ENCODE measurements at places on chromosomes 2 and 18. TPM values are rescaled to one million over a fixed set of nuclear protein-coding genes. Genes with fewer than 3 reads are reported as not detected.

GRCh38 chr2:221521233-221521845 lies 50.8 kb downstream of the EPHA4 start:
- no peaks in the 10 kb centered on the region for H3K36me3 ChIP-seq
- H3K27me3 ChIP-seq: no peaks in the 10 kb centered on the region
- no peak for DNase-seq
- H3K4me3 ChIP-seq: no peak overlapping the region
- H3K27ac ChIP-seq: no peak overlapping the region

GRCh38 chr18:78769502-78770105 lies 210.0 kb upstream of the SALL3 start:
- H3K27me3 ChIP-seq: no peaks in the 10 kb centered on the region
- no peak overlapping the region for H3K27ac ChIP-seq
- H3K4me1 ChIP-seq: no peaks in the 10 kb centered on the region
- no peak overlapping the region for H3K4me3 ChIP-seq

GRCh38 chr2:201057715-201058248 lies 13.7 kb downstream of the HYCC2 start:
- peaks cover 2% of the 10 kb centered on the region for H3K36me3 ChIP-seq
- H3K27me3 ChIP-seq: no peaks in the 10 kb centered on the region
- DNase-seq: no peak
- no peaks in the 10 kb centered on the region for H3K4me1 ChIP-seq

- H3K27me3 ChIP-seq: no peaks in the 10 kb centered on the region
- no peaks in the 10 kb centered on the region for H3K36me3 ChIP-seq
- no peaks in the 10 kb centered on the region for H3K4me1 ChIP-seq
- no peak overlapping the region for H3K27ac ChIP-seq
Measured at GRCh38 chr2:118982039-118982438, 40.0 kb downstream of the MARCO start.

- no peak overlapping the region for H3K4me3 ChIP-seq
- no peak overlapping the region for H3K27ac ChIP-seq
- no peaks in the 10 kb centered on the region for H3K4me1 ChIP-seq
Measured at GRCh38 chr2:16461672-16462071, 204.0 kb downstream of the CYRIA start.

- H3K27ac ChIP-seq: no peak overlapping the region
- DNase-seq: peak; percentile 34
- H3K4me3 ChIP-seq: no peak overlapping the region
- H3K36me3 ChIP-seq: no peaks in the 10 kb centered on the region
- no peaks in the 10 kb centered on the region for H3K27me3 ChIP-seq
Measured at GRCh38 chr18:3998698-3999333, 456.3 kb downstream of the DLGAP1 start.

DNA sequence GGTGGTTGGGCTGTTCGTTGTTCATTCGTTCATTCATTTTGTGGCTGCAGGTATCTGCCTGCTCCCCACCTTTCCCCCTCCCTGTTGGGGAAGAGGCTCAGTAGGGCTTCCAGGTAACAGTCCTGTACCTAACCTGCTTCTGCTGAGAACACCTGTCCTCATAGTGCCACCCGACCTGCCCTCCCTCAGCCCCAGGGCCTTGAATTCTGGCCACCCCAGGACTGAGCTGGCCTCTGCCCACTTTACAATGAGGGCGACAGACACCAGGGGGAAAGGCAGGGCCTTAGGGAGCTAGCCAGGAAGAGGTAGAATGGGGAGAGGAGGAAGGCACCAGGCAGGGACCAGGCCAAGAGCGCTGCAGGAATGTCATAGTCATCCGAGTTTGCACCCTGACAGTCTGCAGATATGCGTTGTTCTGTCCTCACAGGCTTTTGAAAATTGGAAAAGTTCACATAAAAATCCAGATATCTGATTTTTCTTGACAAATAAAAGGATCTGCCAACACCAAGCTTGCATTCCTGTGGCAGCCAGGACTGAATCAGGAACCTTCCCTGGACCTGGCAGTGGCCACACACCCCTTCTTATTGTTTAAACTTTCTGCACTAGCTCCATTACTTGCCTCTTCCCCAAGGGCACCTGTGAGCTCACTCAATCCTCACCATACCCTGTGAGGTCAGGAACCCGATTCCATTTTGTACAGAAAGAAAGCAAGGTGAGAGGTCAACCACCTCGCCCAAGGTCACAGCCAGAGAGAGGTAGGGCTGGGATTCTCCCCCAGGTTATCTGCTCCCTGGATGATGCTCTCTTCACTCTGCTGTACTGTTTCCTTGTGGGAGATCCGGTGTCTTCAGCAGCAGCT lies 35.3 kb upstream of the MRPL33 start:
- no peak for DNase-seq
- H3K36me3 ChIP-seq: no peaks in the 10 kb centered on the region
- no peaks in the 10 kb centered on the region for H3K27me3 ChIP-seq
- H3K4me1 ChIP-seq: peaks cover 19% of the 10 kb centered on the region
- no peak overlapping the region for H3K27ac ChIP-seq

DNA sequence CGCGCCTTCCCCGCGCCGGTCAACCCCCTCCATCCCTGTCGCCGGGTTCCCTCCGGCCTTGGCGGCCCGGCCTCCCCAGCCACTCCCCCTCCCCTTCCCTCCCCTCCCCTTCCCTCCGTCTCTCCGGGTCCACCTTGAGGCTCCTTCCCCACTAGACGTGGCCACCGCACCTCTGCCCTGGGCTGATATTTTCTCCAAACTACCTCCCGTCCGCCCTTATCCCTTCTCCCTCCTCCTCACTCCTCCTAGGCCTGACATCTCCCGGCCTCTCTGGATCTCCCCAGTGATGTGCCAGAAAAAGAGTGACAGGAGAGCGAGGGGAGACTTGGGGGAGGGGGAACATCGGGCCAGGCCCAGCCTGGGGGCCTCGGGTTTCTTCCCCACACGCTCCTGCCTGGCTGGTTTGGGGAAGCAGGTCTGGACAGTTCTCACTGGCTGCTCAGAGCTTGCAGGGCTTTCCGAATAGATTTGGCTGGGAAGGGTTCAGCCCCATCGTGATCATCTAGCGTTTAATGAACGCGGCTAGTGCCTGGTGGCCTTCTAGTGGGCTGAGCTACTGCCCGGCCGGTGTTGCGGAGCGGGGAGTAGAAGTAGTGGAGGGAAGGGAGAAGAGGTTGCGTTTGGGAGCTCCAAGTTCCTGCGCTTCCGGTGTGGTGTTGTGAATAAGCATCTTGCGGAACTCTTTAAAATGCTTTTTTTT lies 641 bp downstream of the MAPRE3 start:
- no peaks in the 10 kb centered on the region for H3K36me3 ChIP-seq
- H3K27ac ChIP-seq: peak overlapping the region; percentile 44
- H3K4me1 ChIP-seq: peaks cover 24% of the 10 kb centered on the region
- peak; percentile 15 for DNase-seq
- peaks cover 9% of the 10 kb centered on the region for H3K27me3 ChIP-seq

GRCh38 chr18:53747210-53747609 lies 477.3 kb downstream of the MBD2 start:
- no peaks in the 10 kb centered on the region for H3K27me3 ChIP-seq
- no peaks in the 10 kb centered on the region for H3K4me1 ChIP-seq
- no peak overlapping the region for H3K4me3 ChIP-seq

GRCh38 chr2:58107803-58108710 lies 61.5 kb downstream of the VRK2 start:
- H3K27ac ChIP-seq: peak overlapping the region; percentile 88
- H3K4me1 ChIP-seq: peaks cover 16% of the 10 kb centered on the region
- H3K4me3 ChIP-seq: peak overlapping the region; percentile 38
- H3K27me3 ChIP-seq: no peaks in the 10 kb centered on the region

DNA sequence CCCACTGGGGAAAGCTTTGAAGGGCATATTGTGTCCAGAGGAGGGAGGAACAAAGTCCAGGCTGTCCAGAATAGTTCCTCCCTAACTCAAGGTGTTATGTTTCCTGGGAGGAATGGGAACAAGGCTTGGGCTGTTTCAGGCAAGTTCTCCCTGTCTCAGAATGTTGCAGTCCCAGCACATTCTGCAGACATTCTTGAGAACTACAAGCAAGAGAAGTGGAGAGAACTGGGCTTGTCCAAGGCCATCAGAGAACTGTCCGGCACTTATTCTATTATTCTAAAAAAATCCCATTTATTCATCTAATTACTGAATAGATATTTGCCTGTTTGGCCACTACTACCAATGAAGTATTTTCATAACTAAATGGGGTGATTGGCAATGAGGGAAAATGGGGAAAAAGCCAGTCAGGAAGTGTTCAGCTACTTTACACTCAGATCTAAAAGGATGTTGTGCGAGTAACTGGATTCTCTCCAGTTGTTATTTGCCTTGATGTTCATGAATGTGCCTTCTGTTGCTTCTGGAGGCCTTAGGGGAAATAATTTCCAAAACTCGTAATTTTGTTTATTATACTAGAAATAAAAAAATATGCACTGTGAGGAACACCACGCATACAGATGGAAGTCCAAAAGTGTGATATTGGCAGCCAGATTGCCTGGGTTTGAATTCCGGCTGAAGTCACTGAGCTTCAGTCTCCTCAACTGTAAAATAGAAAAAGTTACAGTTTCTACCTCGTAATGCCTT lies 300.1 kb upstream of the RND3 start:
- H3K27me3 ChIP-seq: no peaks in the 10 kb centered on the region
- no peak for DNase-seq
- no peak overlapping the region for H3K27ac ChIP-seq
- H3K4me1 ChIP-seq: no peaks in the 10 kb centered on the region
- no peak overlapping the region for H3K4me3 ChIP-seq

- H3K27ac ChIP-seq: no peak overlapping the region
- H3K4me1 ChIP-seq: peaks cover 33% of the 10 kb centered on the region
- no peak for DNase-seq
- no peaks in the 10 kb centered on the region for H3K36me3 ChIP-seq
- no peak overlapping the region for H3K4me3 ChIP-seq
- no peaks in the 10 kb centered on the region for H3K27me3 ChIP-seq
Measured at GRCh38 chr2:1748176-1748740, 3.9 kb upstream of the PXDN start.

DNA sequence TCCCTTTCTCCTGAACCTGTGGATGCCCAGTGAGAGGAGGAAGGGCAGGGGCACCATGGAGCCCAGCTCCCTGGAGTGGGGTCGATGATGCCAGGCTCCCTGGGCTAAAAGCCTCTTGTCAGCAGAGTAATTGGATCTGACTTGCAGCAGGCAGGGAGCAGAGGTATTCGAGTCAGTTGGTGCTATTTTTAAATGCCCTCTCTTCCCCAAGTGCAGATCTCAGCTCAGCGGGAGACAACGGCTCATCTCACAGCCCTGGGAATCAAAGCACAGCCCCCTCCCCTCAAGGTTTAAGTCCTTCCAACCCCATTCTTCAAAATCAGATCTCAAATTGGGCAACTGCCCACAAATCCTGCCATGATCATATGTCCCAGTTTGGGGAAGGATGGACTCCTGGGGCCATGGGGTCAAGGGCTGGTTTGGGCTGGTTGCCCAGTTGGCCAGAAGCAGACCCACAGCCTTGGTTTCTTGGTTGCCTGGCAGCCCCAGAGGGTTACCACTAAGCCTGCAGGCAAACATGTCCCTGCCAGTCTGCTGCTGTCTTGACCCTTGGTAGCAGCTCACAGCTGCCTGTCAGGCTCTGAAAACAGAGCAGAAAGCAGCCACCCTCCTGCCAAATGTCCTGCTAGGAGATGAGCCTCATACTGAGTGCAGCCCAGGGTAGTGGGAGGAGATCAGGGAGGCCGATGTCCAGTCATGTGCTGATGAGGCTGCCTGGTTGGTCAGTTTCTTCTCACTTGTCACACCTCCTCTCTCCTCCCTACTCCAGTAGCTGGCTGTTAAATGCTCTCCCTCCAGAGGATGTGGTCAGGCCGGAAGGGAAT lies 244.9 kb downstream of the LOXHD1 start:
- peak; percentile 16 for DNase-seq
- H3K4me3 ChIP-seq: no peak overlapping the region
- peaks cover 5% of the 10 kb centered on the region for H3K27me3 ChIP-seq
- no peaks in the 10 kb centered on the region for H3K36me3 ChIP-seq

GRCh38 chr2:139156730-139157129 lies 376.5 kb upstream of the NXPH2 start:
- H3K4me1 ChIP-seq: no peaks in the 10 kb centered on the region
- no peak overlapping the region for H3K27ac ChIP-seq
- H3K4me3 ChIP-seq: no peak overlapping the region
- no peak for DNase-seq
- H3K36me3 ChIP-seq: no peaks in the 10 kb centered on the region
- H3K27me3 ChIP-seq: no peaks in the 10 kb centered on the region

DNA sequence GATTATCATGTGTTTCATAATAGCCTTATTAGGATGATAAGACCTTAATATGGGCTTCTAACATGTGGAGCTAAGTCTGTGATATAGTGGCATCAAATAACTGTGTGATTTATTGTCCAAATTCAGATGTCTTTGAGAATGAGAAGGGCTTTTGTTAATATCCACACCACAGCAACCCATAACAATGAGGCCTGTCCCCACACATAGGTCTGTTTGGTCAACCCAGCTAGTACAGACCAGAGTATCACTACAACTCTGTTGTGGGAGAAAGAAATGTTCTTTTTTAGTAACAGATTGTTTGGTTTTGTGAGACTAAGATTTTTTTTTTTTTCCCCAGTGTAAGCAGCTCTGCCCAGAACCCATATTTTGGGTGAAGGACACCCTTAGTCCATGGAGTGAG lies 439.2 kb downstream of the PIK3C3 start:
- DNase-seq: no peak
- H3K4me1 ChIP-seq: no peaks in the 10 kb centered on the region
- no peak overlapping the region for H3K27ac ChIP-seq

GRCh38 chr2:224997802-224998201 lies 44.5 kb downstream of the DOCK10 start:
- H3K4me3 ChIP-seq: no peak overlapping the region
- H3K4me1 ChIP-seq: peaks cover 6% of the 10 kb centered on the region
- H3K27me3 ChIP-seq: no peaks in the 10 kb centered on the region
- DNase-seq: peak; percentile 34
- no peak overlapping the region for H3K27ac ChIP-seq

- H3K36me3 ChIP-seq: no peaks in the 10 kb centered on the region
- H3K27me3 ChIP-seq: peaks cover 69% of the 10 kb centered on the region
- DNase-seq: no peak
- H3K27ac ChIP-seq: no peak overlapping the region
Measured at GRCh38 chr2:219059725-219060682, 717 bp downstream of the IHH start.

- peaks cover 2% of the 10 kb centered on the region for H3K27me3 ChIP-seq
- H3K36me3 ChIP-seq: no peaks in the 10 kb centered on the region
- no peaks in the 10 kb centered on the region for H3K4me1 ChIP-seq
Measured at GRCh38 chr18:22084547-22084946, 84.8 kb upstream of the GATA6 start.

The DAPL1 gene
- total RNA-seq: not detected

The REG3G gene
- total RNA-seq: not detected

The SCYGR4 gene
- total RNA-seq: not detected

The C18orf54 gene
- total RNA-seq: 10.2 TPM

The HOXD12 gene
- total RNA-seq: not detected

The SLC9A2 gene
- total RNA-seq: not detected

The CXCR1 gene
- not detected for total RNA-seq

The IGFBP5 gene
- 422 TPM for total RNA-seq

The TP53I3 gene
- total RNA-seq: 93.2 TPM

The REEP1 gene
- 1.1 TPM for total RNA-seq

Data from astrocyte (in vitro differentiated cells and primary cell).